Activated naive CD8-positive, alpha-beta T cell treated with anti-CD3 and anti-CD28 coated beads, Interleukin-2, amount 10 ng/mL, durations not matched to agents 7 days and 5 days (primary cell): ENCODE measurements at places on chromosomes 1 and 21.

DNA sequence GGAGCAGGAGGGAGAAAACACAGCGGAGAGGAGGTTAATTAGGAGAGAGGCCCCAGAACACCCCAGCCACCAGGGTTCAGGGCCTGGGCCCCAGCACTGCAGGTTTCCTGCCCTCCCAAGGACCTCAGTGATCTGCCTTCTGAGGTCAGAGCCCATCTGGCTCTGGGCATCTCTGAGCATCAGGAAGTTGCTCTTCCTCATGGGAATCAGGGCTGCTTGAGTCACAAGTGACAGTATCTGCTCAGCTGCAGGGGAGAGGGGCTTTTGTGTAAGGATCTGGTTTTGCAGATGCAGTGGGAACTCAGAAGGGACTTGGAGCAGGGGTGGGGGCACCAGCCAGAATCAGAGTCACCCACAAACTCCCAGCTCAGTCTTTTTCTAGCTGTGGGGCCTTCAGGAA, 472.1 kb downstream of the PTPRU start:
- DNase-seq: no peak

GRCh38 chr1:109634771-109635750, 15.4 kb downstream of the AMPD2 start:
- peak; percentile 27 for DNase-seq

DNA sequence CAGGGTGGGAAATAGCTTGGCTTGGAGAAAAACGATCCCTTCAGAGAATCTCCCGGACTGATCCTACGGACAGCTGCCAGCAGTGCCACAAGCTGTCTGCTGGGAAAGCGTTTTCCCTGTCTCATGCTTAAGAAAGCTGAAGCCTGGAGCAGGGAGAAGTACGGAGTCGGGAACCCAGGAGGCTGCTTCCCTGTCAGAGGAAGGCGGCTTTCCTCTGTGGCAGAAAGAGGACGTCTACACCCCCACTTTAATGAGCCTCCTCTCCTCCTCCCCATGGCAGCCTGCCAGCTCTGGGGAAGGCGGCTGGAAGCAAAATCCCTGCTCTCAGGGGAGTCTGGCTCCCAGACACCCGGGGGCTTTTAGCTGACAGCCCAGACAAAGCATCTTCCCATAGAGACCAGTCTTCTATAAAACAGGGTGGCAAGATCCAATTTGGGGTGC, 7.3 kb downstream of the KIF21B start:
- DNase-seq: no peak

GRCh38 chr1:184025242-184025675, 12.3 kb downstream of the COLGALT2 start:
- DNase-seq: no peak

DNA sequence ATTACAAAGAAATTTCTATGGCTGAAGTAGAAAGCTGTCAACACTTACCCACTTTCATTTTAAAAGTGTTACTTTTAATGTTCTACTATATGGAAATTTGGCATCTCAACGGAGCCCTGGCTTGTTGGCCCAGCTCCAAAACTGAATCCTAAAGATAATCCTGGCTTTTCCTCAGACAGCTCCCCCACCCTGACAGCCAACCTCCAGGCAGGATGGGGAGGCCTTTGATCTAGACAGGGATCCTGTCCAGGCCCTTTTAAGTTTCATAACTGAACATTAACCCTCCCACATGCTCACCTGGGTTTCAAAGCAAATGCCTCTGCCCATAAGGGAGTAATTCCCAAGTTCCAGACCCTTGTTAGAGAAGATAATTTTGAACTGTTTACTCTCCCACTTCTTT, 99.3 kb upstream of the RALGPS2 start:
- DNase-seq: no peak

DNA sequence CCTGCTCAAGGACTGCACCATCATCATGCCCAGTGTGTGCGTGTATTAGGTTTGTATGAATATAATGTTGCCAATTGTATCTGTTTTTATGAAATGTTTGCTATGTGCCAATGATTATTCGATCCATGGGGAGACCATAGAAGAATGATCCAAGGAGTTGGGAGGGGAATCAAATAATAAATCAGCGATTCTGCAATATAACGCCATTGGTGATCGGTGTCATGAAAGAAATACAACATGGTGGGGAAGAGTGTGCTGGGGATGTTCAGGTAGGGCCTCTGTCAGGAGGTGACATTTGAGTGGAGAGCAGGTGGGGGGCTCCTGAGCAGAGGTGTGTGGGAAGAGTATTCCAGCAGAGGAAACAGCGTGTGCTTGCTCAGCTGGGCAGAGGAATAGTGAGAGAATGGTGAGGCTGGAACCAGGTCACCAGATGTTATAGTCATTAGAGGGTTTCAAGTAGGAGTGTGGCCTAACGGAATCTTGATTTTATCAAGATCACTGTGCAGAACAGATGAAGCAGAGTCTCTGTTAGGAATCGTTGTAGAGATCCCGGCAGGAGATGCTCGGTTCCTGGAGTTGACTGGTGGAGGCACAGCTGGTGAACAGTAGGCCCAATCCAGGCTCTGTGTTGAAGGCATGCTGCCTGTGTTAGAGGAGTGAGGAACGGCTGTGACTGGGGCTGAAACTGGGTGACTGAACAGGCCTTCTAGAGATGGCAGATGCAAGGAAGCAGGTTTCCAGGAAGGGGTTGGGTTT, 2.9 kb upstream of the ZNF496 start:
- DNase-seq: no peak

DNA sequence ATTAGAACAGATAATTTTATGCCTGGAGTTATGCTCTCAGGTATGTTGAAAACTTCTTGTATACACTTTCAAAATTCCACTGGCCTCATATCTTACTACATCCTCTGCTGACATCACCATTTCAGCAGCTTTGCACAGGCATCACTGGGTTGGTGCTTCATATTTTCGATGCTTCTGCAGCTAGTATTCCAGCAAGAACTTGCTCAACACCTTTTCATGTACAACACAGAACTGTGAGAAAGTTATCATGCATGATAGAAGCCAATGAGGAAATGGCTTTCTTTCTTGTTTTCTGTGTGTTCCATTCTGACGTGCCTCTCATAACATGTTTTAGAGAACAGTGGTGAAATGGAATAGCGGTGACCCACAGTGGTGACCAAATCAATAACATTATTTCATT, 5.1 kb upstream of the GBP5 start:
- no peak for DNase-seq

- no peak for DNase-seq
Measured at GRCh38 chr1:30663596-30664091, 59.7 kb downstream of the MATN1 start.

DNA sequence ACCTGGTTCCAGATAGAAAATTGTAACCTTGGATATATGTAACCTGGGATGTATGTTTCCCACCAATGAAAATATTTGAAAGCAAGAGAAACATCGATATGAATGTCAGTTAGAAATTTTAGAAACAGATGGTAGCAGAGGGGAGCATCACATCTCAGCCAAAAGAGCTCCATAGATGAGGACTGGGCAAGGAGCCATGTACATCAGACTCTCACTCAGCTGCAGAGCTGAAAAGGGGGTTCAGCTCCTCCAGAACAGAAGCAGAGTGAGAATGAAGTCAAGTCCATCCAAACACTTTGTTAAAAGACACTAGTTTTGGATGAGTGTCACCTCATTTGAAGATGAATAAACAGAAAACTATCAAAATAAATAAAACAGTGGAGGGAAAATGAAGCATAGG, 202.4 kb downstream of the HMCN1 start:
- DNase-seq: no peak

GRCh38 chr1:229197265-229197585, 73.7 kb upstream of the RAB4A start:
- DNase-seq: no peak

GRCh38 chr1:200905411-200906052, 10.8 kb downstream of the INAVA start:
- DNase-seq: no peak
